ENCODE measurements at places on chromosomes 1 and 21.

DNA sequence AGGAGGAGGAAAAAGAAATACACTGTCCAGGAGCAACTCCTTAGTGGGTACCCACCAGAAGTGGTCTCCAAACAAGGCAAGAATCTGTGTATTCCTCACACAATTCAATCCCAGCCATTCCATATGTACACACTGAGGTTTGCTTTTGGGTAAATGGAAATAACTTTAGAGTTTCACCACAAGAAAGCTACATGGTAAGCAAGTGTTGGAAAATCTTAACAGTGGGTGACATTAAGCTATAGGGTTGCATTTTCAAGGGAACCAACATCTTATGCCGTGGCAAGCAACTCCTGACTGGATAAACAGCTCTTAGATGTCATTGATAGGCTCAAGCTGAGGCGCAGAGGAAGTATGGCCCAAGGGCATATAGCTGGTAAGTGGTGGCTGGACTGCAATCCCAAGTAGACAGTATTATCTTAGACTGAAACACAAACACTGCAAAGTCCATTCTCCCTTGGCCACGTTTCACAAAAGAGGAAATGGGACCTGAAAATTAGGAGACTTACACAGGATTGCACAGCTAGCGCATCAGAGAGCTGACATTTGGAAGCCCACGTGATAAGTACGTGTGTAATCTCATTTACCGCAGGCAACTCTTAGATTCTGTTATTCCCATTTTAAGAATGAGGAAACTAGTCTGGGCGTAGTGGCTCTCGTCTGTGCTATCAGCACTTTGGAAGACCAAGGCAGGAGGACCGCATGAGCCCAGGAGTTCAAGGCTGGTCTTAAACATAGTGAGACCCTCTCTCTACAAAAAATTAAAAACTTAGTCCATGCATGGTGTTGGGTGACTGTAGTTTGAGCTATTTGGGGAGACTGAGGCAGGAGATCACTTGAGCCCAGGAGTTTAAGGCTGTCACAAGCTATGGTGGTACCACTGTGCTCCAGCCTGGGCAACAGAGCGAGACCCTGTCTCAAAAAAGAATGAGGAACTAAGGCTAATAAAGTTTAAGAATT, 4.0 kb upstream of the BRWD1 start:
- no peak for DNase-seq

- DNase-seq = peak; percentile 57
These were observed 27.4 kb downstream of the KCNA3 start for GRCh38 chr1:110647254-110647891.

- DNase-seq = peak; percentile 76
These were observed 10.7 kb downstream of the RAB42 start for GRCh38 chr1:28602536-28603439.

GRCh38 chr1:181033128-181033798, 520 bp upstream of the MR1 start:
- no peak for DNase-seq

- no peak for DNase-seq
These were observed 31.2 kb upstream of the TSPEAR start for GRCh38 chr21:44742418-44743153.

DNA sequence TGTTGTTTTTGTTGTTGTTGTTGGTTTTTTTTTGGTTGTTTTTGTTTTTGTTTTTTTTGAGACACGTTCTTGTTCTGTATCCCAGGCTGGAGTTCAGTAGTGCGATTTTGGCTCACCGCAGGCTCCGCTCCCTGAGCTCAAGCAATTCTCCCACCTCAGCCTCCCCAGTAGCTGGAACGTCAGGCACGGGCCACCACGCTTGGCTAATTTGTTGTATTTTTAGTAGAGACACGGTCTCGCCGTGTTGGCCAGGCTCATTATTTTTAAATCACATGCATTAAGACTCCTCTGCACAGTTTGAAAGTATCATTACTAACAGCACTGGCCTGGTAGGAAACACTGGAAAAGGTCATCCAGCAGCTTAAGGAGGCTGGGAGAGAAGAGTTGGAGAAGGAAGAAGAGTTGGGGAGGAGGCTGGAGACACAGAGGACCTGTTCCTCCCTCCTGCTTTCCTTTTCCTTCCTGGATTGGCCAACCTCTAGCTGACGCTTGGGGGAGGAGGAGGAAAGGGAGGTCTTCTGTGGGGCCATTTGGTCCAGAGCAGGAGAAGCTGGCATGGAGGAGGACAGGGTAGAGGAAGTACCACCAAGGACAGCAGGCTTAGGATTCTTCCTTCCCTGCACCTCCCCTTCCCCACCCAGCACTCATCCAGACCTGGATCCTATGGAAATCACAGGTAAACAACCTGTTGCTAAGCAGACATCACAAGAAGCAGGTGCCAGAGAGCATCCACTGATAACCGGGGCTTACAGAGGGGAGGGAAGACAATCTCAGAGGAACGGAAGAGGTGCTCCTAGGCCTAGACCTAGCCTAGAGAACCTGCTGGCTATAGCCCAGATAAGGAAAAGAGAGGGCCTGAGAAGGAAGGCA, 71.9 kb upstream of the GOLT1A start:
- no peak for DNase-seq

DNA sequence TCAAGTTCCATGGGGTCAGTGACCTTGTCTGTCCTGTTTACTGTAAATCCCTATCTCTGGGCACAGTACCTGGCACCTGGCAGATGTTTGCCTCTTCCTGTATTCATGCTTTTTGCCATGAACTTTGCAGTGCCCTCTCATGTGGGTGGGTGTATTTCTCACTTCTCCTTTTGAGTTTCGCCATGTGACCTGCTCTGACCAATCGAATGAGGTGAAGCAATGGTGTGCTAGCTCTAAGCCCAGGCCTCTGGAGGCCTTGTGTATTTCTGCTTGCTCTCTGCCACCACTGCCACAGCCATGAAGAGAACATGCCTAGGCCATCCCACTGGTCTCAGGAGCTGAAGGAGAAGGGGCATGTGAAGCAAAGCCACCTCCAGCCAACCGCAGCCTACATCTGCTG, 185.5 kb upstream of the ZC3H12A start:
- no peak for DNase-seq

GRCh38 chr1:155007251-155007828, 4.7 kb downstream of the ZBTB7B start:
- no peak for DNase-seq

DNA sequence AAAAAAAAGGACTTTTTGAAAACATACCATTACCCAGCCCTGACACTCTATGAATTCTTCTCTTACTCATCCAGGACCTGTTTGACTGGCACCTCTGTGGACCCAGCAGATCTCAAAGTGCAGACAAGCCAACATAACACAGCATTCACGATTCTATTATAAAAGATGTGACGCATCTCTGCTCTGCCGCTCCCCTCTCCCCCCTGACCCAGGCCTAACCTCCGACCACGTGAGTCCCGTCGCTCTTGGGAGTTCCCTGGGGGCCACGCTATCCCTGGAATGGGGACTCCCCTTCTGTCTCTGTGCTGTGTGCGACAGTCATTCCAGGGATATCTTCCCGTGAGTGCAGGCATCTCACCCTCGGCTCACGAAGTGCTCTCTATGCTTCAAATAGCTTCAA, 21.1 kb downstream of the LRRC38 start:
- DNase-seq = no peak

- DNase-seq = no peak
These were observed 245.5 kb downstream of the MRPL39 start for GRCh38 chr21:25361765-25362164.

All from fibroblast of skin of abdomen (primary cell).